ENCODE measurements at places on chromosomes 6 and 20.

GRCh38 chr20:2838170-2838797 lies 2.2 kb downstream of the PCED1A start:
- DNase-seq, result no peak

GRCh38 chr20:10875653-10876052 lies 201.9 kb upstream of the JAG1 start:
- no peak for DNase-seq

- no peak for DNase-seq
Measured at GRCh38 chr20:15965165-15965564, 608.1 kb downstream of the KIF16B start.

GRCh38 chr6:101733899-101734298 lies 340.4 kb downstream of the GRIK2 start:
- no peak for DNase-seq

- DNase-seq, result no peak
Measured at GRCh38 chr20:34004227-34004626, 10.5 kb downstream of the RALY start.

DNA sequence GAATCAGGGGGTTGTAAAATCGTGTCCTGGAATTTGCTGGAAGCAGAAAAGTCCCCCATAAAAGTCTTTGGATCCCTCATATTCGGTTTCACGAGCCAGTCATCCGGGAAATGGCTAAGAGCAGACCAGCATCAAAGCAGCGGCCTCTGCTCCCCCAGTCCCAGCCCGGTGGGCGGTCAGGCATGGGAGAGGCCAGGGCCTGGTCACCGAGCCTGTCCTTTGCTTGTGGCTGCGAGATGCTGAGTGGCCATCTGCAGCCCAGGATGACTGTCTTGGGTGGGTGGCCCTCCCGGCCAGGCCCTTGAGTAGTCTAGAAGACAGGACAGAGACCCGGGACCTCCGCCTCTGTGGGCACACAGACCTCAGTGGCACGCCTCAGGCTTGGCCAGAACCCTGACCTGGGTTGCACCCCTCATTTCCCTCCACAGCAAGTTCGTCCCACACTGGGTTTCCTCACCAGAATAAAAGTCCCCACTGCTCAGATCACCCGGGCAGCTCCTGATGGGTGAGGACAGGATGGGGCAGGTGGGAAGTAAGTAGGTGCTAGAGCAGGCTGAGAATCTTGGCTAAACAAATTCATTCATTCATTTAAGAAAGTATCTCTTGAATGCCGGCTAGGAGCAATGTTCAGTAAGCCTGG lies 172.1 kb downstream of the BMP7 start:
- no peak for DNase-seq

- DNase-seq, result no peak
Measured at GRCh38 chr6:110590821-110591351, 114.5 kb upstream of the SLC22A16 start.

- no peak for DNase-seq
Measured at GRCh38 chr6:167475947-167476346, 151.1 kb downstream of the TTLL2 start.

- DNase-seq, result no peak
Measured at GRCh38 chr20:45927071-45927878, 7.2 kb upstream of the PCIF1 start.

DNA sequence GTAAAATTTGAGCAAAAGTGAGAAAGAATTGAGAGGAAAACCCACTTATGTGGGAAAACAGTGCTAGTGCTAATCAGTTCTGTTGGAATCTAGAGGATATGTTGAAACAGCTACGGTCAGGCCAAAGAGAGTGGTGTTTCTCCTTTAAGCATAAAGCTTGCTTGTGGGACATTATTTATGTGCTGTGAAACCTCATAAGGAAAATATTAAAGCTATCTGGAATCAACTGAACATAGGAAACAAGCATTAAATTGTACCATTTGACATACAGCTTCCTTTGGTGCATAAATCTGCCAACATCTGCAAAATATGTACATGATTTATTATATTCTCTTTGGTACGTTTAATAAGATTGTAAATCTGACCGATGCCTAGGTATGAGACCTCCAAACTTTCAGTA lies 182.5 kb upstream of the PDE10A start:
- DNase-seq, result no peak

DNA sequence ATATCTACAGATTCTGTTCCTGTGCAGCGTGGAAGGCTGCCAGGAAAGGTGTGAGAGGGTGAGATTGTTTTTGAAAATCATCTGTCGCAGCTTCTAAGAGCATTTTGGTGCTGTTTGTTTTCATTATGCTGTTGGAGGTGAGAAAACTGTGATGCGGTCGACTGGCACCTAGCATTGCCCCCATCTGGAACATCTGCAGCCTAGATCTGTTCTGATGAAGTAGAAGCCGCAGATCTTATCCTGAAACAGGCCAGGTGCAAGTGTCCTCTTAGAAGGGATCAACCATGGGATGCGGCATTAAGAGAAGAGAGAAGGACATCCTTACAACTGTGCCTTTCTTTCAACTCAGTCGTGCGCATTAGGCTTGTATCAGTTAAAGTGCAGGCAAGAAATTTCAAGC lies 167.3 kb downstream of the CDH26 start:
- DNase-seq, result no peak

GRCh38 chr20:32792316-32792715 lies 27.4 kb upstream of the MAPRE1 start:
- peak; percentile 100 for DNase-seq

DNA sequence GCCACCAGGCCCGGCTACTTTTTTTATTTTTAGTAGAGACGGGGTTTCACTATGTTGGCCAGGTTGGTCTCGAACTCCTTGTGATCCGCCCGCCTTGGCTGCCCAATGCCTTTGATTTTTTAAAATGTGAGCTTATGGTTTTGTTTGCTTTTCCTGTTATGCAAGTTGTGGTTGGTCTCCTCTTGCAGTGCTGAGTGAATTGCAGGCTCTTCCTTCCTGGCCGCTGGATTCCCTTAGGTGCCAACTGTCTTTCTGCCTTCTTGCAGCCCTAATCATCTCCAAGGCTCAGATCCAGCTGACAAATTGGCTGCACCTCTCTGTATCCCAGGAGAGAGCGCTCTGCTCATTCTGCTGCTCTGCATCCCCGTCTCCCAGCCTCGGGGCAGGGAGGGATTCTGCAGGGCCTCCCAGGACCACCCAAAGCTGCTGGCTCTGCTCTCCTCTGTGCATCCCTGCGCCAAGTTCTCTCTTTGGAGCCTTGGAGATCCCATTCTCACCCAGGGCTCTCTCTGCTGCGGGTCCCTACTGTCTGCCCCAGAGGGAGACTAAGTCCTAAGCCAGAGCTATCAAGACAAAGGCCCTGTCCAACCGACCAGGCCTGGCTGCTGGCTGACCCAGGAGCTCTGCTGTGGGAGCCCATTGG lies 14.1 kb upstream of the EMILIN3 start:
- DNase-seq, result no peak

DNA sequence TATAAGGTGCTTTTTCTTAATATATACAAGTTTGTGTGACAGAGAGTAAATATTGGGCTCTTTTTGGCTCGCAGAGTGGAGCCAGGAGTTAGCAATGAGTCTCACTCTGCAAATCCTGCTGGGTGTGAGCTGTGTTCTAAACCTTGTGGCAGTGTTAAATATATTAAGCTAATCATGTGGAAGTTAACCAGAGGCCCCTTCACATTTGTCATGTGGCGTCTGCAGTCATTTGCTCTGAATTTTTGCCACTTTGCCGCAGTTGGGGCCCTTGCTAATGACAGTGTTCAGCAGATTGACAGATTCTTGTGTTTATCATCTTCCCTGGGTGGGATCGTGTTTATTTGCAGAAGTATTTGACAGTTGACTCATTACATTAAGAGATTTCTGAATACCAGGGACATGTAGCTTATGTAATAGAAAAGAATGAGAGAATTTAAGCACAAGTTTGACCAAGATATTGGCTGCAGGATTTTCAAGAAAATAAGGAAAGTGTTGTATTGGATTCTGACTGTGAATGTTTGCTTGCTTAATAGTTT lies 37.9 kb downstream of the SPATA2 start:
- no peak for DNase-seq

DNA sequence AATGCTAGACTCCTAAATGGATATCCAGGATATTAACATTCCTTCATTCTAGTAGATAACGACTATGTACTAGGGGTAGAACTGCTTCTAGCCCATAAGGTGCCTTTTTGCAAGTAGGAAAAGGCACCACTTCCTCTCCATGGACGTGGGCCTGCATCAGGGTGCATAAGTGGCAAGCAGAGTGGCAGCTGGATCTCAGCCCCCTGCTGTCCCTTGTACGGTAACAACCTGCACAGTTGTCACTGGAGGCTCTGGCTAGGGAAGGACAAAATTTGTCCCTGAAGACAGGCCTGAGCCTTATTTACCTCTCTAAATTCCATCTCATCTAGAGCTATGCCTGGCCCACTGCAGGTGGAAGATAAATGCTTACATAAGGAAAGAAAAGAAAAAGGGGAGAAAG lies 42.5 kb upstream of the SAYSD1 start:
- no peak for DNase-seq

GRCh38 chr6:143223895-143224294 lies 163.2 kb downstream of the AIG1 start:
- no peak for DNase-seq

Measured in COLO829 (cell line).